AG09309 (cell line): ENCODE measurements at places on chromosomes 12 and 14.
A peak's percentile ranks its signal among the peaks of the same experiment; 100 is the strongest.

DNA sequence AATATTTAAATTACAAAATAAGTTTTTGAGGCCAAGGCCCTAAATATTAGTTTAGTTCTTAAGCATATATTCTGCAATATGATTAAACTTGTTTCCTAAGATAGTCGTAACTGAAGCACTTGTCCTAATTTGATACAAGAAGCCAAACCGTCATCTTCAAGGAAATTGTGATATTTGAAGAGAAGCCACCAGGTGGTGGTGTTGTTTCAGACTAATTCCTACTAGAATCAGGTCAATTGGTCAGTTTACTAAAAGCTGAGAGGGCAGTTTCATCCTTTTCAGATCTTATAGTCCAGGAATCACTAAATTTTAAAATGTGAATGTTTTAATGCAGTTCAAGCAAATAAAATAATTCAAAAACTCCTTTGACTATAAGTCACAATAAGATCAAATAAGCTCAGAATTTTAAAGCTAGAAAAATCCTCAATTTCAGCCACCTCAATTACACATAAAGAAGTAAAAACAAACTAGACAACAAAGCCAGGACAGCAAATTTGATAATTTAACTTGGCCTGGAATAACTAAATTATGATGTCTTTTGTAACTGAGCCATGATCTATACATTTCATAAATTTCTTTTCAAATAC is 7.1 kb upstream of the ARL1 start:
- DNase-seq, result peak; percentile 29

GRCh38 chr14:72401101-72401625 is 468.9 kb downstream of the RGS6 start:
- DNase-seq, result no peak

GRCh38 chr14:22737052-22737451 is 29.4 kb upstream of the OXA1L start:
- DNase-seq, result no peak

- DNase-seq, result no peak
These were observed 181.1 kb upstream of the STXBP6 start for GRCh38 chr14:25231004-25231403.

GRCh38 chr14:99809360-99809759 is 16.1 kb downstream of the EML1 start:
- DNase-seq, result peak; percentile 94

DNA sequence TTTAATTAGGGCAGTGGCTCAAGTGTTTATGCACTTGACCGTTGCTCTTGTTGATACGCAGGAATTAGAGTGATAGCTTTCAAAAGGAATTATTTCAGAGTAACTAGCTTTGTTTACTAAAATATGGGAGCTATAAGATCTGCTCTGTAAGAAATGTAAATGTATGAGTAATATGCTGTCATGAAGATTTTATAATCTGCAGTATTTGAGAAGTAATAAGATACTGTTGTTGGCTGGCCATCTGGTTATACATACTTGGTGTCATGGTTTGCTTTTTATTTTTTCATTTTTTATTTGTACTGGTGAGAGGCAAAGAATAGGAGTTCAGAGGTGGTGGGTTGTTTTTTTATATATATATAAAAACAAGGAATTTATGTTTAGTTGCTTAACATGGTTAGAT is 58.5 kb downstream of the PLXNC1 start:
- DNase-seq, result no peak

- no peak for DNase-seq
These were observed 9.1 kb upstream of the NKX2-8 start for GRCh38 chr14:36591482-36591881.

- DNase-seq, result no peak
These were observed 609.5 kb downstream of the AACS start for GRCh38 chr12:125674554-125675338.

DNA sequence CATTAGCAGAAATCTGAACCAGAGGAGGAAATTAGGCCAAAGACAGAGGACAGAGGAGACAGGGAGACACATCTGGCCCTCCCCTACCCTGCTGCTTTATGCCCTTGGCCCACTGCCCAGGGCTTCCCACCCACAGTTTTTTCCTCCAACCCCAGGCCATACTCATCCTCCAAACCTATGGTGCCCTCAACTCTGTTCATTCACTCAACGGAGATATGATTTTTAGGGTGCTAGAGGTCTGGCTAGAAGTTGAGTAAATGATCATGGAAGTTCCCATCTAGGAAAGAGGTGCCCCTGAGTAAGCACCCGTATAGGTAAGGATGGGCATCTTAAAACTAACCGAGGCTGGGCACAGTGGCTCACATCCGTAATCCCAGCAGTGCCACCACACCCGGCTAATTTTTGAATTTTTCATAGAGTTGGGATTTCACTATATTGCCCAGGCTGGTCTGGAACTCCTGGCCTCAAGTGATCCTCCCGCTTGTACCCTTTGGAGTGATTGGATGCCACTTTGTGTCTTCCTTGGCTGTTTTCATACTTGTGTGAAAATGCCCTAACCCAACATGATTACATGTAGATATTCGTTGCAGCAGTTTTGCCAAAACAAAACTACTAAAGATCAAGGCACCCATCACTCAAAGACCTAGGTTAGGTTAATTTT is 4.4 kb downstream of the KRT18 start:
- no peak for DNase-seq

- DNase-seq, result no peak
These were observed 29.8 kb downstream of the LRRIQ1 start for GRCh38 chr12:85065837-85066482.

DNA sequence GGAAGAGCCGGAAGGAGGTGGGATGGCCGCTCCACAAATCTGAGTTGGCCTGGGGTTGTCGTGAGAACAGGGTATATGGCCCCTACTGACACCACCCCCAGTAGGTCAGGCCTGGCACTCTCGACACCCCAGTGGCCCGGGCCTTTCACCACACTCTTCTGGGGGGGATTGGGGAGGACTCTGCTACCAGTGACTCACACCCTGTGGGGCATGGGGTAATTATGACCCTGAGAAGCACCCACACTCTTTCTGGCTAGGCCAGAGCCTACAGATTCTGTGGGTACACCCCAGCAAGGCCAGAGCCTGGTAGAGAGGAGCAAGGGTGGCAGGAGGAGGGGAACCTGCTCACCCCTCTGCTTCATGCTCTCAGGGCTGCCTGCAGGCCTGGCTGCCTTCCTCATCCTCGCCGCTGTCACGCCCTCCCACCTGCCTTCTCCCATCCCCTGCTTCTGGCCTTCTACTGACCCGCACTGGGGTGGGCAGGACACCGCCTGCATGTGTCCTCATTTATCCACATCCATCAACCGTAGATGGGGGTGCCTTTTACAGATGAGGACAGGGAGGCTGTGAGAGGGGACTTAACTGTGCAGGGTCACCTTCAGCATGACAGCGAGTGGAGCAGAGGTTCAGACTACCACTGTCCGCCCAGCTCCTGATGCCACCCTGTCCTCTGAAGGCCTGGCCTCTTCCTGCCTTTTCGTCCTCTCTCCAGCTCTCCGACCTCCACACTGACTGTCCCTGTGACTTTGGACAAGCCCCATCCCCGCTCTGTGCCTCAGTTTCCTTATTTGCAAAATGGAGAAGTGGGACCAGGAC is 18.4 kb downstream of the ASB2 start:
- DNase-seq, result no peak

DNA sequence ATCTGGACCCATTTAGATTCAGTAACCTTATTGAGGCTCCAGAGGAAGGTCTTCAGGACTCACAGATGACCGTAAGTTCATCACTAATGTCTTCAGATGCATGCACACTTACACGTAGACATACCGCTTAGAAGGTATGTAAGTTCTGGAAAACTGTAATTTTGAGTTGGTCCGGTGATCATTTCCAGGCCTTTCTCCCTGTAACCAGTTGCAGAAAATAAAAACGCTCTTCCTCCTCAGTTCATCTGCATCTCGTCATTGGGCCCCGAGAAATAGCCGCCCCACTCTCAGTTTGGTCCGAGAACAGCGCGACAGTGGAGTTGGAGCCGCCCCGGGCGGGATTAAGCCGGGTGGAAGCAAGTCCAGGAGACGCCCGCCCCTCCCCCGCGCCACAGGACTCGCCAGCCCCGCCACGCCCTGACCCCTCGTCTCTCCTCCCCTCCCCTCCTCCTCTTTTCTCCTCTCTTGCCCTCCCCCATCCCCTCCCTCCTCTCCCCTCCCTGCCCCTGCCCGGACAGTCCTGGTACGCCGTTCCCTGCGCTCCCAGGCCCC is 83.7 kb downstream of the TNFAIP2 start:
- peak; percentile 49 for DNase-seq
